ENCODE measurements at places on chromosomes 11 and 22.
A peak's percentile ranks its signal among the peaks of the same experiment; 100 is the strongest.

GRCh38 chr11:93906486-93906885 lies 56.1 kb upstream of the VSTM5 start:
- no peak for DNase-seq

- DNase-seq, result no peak
Measured at GRCh38 chr11:24082860-24083259, 414.0 kb upstream of the LUZP2 start.

- no peak for DNase-seq
Measured at GRCh38 chr22:36097880-36098279, 62.7 kb downstream of the APOL3 start.

DNA sequence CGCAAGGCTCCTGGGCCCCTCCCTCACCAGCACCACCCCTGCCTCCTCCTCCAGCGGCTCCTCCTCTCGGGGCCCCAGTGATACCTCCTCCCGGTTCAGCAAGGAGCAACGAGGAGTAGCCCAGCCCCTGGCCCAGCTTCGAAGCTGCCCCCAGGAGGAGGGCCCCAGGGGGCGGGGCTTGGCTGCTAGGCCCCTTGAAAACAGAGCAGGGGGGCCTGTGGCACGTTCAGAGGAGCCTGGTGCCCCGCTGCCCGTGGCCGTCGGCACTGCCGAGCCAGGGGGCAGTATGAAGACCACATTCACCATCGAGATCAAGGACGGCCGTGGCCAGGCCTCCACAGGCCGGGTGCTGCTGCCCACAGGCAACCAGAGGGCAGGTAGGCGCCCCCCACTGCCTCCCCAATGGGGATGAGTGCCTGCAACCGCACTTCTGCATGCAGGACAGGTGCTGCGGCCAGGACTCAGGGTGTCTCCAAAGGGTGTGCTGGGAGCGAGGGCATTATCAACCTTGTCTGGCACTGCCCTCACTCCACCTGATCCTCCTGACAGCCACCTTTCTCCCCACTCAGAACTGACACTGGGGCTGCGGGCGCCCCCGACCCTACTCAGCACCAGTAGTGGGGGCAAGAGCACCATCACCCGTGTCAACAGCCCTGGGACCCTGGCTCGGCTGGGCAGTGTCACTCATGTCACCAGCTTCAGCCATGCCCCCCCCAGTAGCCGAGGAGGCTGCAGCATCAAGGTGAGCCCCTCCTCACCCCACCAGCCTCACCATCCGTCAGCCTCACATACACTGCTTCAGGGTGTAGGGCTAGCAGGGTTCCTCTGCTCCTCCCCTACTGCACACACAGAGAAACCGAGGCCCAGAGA lies 10.2 kb downstream of the SMTN start:
- DNase-seq, result peak; percentile 4

DNA sequence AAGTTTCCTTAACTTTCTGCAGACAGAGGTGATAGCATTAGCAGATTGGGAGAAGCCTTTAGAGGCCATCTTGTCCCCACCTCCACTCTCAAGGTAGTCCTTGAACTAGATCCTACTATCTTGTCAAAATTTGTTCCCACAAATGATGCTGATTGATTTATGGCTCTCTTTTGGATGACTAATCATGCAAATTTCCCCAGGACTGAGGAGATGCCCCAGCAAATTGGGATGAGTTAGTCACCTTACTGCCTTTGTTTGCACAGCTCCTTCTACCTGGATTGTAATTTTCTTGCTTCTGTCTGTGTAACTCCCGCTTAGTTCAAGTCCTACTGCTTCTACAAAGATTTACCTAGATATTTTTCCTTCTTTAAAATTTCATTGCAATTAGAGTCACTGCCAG lies 391.4 kb upstream of the CADM1 start:
- no peak for DNase-seq

DNA sequence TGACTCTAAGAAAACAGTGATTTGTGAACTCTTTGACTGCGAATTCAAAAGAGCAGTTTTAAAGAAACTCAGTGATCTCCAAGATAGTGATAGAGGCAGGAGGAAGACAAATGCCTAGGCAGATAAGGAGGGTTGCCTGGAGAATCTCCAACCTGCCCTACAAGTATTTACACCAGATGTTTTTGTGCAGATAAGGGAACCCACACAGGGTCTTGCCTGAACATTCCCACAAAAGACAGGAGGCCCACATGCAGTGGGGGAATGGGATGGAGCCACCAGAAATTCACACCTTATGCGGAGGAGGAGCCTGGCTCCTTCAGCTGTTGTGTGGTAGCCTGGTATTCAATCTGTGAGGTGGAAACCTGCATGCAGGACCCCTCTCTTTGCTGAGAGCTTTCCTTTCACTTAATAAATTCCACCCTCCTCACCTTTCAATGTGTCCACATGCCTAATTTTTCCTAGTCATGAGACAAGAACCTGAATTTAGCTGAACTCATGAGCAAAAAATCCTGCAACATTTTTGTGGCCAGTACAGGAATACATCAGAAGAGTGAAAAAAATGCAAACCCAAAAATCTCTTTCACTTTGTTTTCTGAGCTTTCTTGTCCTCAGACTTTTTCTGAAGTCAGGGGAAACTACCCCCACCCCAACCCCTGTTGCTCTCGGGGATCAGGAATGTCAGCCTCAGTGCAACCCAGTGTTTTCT lies 8.1 kb upstream of the GLYAT start:
- peak; percentile 2 for DNase-seq

GRCh38 chr11:74338963-74339362 lies 27.5 kb upstream of the P4HA3 start:
- DNase-seq, result no peak

DNA sequence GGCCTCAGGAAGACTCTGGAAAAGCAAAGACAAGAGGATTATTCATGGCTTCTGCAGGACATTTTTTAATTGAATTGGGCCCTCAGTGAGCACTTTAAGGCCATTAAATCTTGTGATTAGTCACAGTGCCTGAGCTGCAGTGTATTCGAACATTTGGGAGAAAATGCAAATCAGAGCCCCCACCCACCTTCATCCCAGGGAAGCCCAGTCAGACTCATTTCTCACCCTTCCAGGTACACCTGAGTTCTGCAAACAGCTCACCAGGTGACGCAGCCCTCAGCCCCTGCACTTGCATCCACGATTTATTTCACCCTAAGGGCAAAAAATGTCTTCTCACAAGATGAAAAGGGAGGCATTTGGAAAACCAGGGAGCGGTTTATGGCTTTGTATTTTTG lies 128.7 kb downstream of the MPPED1 start:
- no peak for DNase-seq

- no peak for DNase-seq
Measured at GRCh38 chr11:19228968-19229367, 11.8 kb downstream of the E2F8 start.

DNA sequence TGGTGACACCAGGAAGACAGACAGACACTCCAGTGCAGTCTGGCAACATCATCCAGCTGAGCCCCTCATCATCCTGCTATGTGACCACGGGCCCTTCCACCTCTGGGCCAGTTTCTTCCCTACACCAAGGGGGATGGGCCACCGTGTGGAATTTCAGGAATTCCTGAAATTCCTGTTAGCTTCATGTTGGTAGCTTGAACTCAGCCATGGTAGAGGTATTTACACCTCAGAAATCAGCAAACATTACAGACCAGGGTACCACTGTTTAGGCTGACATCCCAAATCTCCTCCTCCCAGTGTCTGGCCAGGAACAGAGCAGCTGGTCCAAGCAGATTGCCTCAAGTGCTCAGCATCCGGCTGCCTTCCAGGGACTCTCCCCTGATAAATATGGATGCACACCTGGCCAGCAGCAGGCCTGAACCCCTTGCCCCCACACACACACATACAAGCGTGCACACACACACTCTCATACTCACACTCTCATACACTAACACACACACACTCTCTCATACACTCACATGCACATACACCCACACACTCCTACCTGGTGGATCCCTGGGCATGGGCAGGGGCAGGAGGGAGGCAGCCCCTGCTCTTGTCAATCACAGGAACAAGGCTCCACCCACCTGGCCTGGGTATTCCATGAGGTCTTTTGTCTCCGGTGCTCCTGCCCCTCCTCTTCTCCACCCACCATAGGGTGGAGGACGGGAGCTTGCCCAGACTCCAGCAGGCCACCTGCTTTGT lies 85.2 kb downstream of the BUD13 start:
- no peak for DNase-seq

- no peak for DNase-seq
Measured at GRCh38 chr11:8531312-8531711, 62.7 kb downstream of the STK33 start.

DNA sequence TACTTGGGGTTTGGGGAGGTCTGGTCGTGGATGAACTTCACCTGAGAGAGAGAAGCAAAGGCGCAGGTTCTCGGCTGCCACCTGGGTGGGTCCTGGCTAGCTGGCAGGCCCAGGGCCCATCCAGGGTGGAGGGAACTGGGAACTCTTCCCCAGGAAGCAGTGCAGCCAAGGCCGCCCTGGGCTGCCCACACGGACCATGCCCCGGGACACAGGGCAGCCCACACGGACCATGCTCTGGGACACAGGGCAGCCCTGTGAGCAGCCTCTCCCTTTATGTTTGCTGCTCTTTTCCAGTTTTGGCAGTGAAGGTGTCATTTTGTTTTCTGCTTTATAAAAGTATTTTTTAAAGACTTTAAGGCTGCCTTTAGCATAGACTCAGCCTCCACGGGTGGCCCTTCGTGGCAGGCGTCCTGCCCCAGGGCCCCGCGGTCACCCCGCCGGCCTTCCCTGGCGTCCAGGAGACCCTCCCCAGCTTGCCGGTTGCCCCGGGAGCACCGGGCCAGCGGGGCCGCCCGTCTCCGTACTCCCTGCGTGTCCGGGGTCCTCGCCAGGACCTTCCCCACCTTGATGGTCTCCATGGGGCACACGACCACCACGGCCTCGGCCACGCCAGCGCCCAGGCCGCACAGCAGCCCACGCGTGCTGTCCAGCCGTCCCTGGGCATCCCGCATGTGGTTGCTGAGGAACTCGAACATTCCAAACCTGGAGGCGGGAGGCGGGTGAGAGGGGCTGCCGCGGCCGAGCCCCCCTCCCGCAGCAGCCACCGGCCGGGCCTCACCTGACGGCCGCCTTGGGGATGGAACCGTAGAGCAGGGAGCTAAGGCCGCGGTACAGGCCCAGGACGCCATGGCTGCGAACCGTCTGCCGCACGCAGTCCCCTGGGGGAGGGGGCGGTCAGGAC lies 1.1 kb downstream of the SLC25A1 start:
- no peak for DNase-seq

DNA sequence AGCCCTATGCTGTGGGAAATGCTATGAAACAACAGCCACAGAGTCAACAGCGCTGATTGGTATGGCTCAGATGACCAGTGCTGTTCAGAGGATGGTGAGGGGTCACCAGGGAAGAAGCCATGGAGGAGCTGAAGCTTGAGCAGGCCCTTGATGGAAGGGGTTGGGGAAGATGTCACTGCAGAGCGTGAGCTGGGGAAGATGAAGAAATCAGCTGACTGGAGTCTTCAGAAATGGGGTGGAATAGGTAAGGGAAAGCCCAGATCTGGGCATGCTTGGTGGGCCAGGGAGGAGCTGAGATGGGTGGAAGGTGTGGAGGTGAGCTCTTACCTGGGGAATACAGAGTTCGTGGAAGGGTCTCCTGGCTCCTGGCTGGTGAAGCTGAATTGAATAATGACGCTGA lies 105.4 kb upstream of the PLET1 start:
- DNase-seq, result no peak

DNA sequence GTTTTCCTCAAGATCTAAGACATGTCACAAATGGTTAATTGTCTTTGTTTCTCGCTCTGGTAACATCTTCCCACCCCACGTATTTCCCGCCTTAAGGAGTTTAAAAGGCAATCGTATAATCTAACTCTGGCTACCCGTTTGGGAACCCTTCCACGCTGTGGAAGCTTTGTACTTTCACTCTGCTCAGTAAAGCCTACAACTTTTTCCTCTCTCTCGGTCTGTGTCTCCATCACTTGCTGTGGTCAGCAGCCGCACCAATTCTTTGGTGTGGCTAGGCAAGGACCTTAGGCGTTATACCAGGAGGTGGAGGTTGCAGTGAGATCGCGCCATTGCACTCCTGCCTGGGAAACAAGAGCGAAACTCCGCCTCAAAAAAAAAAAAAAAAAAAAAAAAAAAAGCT lies 1430.1 kb downstream of the LRRC4C start:
- DNase-seq, result no peak

DNA sequence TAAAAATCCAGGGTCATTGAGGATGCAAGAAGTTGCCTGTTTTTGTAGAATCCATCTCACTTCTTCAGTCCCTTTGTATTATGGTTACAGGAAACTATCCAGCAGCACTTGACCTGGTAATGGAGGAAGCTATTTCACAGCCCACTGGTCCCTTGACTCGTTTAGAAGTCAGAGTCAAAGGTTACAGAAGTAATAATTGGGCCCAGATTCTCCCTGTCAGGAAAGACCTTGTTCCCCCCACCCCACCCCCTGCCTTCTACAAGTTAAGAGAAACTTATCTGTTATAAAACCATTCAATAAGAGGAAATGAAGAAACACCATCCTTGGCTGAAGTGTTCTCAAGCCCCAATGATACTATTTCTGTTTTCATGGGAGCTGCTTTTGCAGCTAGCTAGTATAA lies 65.8 kb downstream of the CSTPP1 start:
- no peak for DNase-seq

DNA sequence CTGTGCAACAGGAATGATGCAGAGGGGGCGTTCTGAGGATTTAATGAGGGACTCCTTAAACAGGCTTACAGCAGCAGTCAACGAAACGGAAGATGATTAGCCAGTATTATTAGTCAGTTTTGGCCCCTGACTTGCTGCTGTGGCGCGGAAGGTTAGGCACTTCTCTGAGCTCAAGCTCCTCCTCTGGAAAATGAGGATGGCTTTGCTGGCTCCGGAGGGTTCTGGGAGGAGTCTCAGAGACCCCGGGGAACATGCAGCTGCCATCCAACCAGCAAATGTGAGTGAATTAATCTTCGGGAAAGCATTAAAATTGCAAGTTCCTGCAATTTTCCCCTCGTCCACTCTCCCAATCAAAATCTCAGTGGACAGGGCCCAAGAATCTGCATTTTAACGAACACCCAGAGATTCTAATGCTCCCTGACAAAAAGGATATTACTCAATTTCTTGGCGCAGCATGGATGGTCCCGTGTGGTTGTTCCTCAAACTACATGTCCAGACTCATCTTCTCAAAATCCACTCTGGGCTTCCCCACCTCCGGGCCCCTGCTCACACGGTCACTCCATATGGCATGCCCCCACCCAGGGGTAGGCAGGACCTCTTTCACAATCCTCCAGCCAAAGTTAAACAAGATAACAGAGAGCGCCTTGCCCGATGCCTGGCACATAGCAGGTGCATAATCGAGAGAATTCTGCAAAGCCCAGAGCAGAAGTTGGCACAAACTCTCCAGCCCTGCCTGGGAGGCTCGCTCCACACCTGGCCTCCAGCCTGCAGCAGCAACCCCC lies 6.4 kb downstream of the ELFN2 start:
- no peak for DNase-seq

DNA sequence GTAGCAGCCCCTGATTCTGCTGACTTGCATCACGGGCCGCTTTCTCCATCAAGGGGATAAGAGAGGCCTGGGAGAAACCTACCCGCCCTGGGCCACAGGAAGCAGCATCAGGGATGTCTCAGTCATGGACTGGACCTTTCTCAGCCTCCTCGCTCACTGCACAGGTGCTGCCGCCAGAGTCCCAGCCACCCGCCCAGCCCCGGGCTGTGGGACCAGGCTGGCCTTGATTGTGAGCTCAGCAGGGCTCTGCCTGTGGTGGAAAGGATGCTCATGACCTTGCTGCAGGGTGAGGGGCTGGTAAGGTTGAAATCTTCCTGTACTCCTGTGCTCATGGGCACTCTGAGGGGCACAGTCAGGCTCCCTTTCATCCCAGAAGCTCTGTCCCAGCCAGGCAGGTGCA lies 26.0 kb upstream of the GGTLC2 start:
- DNase-seq, result no peak
